ENCODE measurements at places on chromosomes 11 and 22.

DNA sequence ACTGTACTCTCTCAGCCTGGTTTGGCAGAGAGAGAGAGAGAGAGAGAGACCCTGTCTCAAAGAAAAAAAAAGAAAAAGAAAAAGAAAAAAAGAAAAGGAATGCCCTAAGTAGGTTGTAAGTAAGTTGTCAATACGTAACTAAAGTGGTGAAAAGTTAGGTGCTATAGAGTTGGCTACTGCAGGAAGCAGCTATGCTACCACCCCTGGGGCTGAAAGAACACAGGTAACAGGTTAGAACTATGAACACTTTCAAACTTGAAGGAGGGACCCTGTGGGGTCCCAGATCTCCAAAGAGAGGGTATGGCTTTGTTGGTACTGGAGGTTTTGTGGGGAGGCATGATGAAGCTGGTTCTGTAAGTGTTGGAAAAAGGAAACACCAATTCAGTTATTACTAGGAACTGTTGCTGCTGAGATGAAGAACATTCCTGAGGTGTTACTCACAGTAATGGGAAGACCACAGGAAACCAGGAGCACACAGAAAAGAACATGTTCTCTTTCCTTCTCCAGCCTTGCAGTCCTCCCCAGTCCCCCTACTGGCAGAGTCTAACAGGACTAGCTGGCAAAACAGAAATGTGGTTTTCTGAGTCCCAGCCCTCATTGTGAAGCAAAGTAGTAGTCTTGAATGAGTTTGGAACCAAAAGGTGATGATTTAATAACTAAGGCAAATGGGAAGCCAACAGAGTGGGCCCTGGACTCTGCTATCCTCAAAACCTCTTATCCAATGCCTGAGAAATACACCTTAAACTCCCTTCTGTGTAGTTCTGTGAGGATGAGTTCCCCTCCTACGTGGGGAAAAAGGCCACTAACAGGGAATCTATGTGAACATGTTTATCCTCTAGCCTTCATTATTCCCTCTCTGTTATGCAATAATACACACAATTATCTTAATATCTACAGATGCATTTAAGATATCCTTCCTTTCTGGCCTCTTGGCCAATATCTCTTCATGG is 427.0 kb upstream of the DDI1 start:
- DNase-seq, result no peak

DNA sequence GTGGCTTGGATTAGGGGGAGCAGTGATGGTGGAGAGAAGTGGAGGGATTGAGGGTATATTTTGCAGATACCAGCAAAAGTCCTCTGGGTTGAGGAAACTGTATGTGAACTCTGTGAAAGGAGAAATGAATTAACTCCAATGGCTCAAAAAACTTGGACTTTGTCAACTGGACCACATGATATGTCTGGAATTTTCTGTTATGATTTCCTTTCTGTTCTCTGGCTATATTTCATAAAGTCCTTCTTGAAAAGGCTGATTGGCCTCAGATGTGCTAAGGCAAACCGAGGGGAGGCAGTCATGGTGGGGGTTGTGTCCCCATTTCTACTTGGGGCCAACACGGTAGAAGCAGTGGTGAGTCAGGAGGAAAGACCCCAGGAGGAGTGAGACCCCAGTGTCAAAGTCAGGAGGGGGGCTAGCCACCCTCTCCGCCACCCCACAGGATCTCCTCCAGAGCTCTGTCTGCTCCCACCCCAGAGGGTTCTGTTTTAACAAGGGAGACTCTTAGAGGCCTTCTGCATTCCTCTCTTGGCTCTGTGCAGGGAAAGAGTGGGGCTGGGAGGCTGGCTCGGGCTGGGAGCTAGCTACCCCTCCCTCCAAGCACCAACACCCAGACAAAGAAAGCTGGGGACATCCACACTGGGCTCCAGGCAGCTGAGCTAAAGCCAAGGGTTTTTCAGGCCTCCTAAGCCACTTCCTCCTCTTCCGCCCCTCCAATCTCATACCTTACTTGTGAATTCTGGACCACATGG is 13.8 kb downstream of the CHRDL2 start:
- no peak for DNase-seq

- no peak for DNase-seq
Observed at GRCh38 chr11:72236083-72236697, 7.8 kb downstream of the PHOX2A start.

GRCh38 chr11:66734215-66734614 is 5.2 kb upstream of the SPTBN2 start:
- DNase-seq, result no peak

DNA sequence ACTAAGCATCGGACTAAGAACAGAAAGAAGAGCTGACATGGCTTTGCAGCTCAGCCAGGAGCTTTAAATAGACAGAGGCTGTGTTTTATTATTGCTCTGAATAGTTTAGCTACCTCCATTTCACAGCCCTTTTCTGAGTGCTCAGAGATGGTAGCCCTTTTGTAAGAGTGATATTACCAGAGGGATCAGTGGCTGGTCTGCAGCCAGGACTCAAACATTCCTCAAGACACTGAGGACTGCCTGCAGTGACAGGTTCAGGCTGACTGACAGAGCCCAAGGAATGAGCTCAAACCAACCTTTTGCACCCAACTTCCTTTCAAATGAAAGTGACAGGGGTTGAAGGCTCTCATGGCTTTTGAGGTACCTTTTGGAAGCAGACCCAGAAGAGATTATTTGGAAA is 189.0 kb downstream of the DDX10 start:
- DNase-seq, result no peak

DNA sequence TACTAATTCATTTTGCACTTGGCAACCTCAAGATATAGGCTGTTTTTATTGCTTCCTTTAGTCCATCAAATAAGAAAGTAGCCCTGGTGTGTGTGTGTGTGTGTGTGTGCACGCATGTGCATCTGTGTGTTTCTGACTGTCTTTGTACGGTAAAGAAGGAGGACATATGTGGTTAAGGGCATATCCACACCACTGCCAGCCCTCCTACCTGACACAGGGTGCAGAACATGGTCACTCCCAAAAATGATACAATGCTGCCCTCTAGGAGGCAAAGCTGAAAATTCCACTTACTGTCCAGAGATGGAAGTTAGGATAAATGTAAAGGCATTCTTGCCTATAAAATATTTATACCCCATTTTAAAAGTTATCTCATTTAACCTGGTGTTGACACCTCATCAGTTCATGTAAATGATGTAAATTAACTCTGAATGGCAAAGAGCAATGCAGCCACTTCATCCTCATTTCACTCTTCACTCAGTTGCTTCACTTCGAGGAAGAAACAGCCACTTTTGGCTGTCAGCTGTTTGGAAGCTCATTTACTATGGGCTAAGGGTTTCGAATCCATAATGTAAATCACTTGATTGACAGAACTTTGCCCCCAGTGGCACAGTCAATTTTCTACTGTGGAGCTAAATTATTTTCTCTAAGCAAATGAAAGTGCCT is 83.1 kb upstream of the MTNR1B start:
- no peak for DNase-seq

DNA sequence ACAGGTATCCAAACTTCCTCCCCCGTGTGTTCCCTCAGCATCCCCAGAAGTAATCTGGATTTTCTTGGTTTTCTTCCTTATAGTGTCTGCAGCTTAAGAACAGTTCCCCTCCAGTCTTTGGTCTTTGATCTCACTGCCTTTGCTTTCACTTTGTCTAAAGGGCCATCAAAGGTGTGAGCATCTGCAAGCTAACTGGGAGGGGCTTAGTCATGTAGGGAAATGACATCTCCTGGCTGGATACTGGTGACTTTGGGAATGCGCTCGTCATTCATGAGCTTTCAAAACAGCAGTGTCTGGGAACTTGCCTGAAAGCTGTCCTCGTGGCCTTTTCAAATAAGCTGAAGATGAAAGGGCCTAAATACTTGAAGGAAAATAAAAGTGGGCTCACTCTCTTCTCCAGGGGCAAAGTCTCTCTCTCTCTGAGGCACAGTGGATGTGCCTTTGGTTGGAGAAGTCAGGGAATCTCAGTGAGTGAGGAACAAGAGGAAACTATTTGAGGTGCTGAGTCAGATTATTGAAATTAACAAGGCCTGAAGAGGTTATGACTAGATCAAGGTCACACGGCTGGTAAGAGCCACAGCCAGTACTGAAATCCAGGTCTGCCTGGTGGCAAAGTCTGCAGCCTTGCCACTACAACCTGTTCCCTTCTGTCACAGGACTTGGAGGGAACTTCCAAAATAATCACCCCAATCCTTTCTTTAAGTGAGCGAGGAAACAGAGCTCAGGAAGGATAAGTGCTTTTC is 45.6 kb upstream of the TENM4 start:
- DNase-seq, result no peak

DNA sequence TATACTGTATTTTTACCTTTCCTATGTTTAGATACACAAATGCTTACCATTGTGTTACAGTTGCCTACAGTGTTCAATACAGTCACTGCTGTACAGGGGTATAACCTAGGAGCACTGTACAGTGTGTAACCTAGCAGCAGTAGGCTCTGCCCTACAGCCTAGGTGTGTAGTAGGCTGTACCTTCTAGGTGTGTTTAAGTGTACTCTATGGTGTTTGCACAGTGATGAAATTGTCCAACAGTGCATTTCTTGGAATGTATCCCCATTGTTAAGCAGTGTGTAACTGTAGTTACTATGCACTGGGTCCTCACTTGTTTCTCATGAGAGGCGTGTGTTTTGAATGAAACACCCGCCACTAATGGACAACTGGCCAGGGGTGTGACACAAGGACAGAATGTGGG is 269.0 kb downstream of the OPCML start:
- DNase-seq, result no peak

GRCh38 chr11:100575860-100576717 is 111.0 kb upstream of the ARHGAP42 start:
- DNase-seq, result no peak

DNA sequence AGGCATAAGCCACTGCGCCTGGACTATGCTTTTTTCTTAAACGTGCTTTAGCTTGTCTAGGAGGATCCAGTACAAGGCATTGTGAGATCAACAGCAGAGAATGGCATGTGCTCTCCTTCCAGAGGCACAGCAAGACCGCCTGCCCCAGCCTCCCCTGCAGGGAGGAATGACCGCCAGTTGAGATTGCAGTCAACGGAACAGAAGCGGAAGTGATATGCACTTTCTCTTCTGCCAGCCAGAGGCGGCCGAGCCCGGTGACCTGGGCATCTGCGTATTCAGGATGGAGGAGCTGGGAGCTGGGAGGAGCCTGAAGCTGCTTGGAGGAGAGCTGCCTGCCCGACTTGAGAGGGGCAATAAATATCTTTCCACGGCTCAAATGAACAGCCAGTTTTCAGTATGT is 243.0 kb downstream of the CTTN start:
- no peak for DNase-seq

- DNase-seq, result no peak
Observed at GRCh38 chr11:79458709-79459108, 17.9 kb upstream of the TENM4 start.

DNA sequence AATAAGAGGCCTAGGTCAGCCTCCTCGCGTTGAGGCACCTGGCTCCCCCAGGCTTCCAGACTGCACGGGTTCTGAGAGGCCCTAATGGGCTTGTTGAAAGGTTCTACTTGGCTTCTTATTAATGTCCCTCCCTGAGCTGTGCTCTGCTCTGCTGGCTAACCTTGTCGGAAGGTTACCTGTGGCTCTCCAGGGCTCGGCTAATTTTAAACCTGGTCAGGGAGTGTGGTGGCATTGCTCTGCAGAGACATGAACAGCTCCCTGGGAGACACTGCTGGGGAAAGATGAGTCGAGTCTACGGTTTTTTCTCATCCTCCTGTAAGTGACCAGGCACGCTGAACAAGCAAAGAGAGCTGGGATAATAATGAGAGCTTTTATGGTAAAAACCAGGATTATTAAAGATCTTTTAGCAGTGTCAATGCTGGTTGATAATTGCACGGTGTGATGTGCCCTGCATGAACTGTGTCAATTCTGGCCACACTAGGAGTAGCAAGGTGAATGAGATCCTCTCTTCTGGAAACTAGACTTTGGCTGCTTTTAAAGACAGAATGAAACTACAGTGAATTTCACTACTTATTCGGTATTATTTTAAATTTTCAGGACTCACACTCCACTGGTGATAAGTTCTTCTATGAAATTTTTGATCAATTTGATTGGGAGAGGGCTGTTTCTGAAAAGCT is 70.7 kb downstream of the TEAD1 start:
- DNase-seq, result no peak

DNA sequence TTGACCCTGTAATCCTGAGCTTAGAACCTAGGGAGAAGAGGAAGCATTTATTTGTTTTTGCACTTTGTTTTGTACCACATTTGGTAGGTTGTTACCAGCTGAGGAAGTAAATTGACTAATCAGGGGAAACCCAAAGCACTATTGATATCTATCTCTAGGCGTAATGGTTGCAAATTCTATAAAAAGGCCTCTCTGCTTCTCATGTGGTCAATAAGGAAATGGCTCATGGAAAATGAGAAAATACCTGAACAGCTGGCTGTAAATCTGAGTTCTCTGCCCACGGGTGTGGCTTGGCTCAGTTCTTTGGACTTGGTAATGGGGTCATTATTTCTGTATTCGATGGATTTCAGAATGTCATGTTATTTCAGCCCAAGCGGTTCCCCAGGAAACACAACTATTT is 42.4 kb downstream of the BARX2 start:
- no peak for DNase-seq

DNA sequence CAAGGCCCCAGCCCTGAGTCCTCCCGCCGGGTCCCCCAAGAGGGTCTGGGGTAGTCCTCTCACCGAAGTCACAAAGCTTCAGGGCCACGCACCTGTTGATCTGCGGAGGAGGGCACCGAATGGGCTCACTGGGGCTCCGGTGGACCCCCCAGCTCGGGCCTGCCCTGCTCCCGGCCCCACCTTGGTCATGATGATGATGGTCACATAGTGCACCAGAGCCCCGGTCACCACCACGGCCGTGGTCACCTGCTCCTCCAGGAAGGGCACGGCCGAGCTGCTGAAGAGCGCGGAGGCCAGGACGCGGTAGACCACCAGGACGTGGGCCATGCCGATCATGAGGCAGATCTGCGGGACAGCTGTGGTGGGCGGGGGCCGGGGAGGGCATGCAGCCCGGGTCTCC is 13.5 kb upstream of the SIGIRR start:
- no peak for DNase-seq

- no peak for DNase-seq
Observed at GRCh38 chr11:36929401-36929800, 331.4 kb upstream of the RAG2 start.

DNA sequence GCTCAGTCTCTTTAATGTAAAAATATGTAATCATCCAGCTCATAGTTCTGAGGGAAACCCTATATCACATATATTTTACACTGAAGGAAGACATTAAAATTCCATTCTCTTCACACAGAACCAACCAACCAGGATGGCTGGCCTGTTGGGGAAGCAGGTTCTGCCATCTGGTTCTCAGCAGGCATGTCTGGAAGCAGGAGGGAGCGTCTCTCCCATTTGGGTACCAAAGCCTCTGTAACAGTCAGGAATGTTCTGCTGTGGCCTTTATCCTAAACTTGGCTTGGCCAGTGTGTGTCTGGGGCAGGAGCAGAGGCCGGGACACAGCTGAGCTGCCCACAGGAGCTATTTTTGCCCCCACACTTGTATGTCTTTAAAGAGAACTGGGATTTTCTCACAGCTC is 29.2 kb downstream of the SGSM3 start:
- no peak for DNase-seq
